ENCODE measurements at places on chromosomes 4 and X.

GRCh38 chr4:10728016-10728415 lies 43.4 kb upstream of the CLNK start:
- no peak for DNase-seq

DNA sequence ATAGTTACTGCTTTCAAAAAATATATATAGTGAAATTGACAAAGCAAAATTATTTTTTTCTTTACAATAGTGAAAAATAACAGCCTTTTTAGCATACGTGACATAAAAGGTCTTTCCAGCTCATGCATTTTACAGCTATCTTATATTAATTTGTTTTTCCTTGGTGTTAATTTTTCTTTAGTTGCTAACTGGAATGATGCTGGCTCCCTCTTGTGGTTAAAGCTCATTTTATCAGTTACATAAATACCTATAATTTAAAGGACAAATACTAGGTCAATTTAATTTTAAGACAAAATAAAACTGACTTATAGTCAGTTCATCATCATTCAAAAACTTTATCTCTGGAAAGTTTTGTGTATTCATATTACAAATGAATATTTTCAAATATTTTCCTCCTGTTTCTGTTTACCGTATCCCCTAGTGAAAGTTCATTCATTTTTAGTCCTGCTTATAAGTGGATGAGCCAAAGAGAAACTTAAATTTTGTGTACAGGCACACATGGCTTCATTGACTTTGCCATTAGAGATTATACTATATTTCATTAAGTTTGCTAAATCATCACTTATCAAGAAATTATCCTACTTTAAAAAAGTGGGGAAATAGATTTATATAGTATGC lies 9.9 kb upstream of the ANAPC4 start:
- DNase-seq, result no peak

- no peak for DNase-seq
Observed at GRCh38 chr4:47598320-47598719, 113.2 kb downstream of the ATP10D start.

DNA sequence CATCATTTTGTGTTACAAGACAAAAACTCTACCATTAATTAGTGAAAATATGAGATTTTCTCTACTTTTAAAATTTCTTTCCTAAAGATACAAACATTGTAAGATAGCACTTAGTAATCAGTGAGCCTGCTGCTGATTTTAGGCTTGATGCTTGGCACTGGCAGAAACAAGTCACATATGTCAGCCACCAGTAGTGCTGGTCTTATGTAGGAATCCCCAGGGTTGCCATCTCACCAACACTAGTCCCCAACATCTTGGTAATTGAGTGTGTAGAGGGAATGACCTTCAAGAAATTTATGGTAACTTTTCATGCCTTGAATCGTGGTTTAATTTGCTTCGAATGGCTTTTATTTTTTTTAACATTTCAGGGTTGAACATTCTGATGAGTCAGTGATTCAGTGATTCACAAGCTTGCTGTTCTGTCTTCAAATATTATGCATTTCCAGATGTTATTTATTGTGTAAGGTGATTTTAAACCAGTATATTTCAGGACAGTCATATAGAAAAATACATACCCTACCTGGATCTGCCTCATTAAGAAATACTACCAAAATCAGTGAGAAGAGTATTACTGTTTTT lies 11.9 kb downstream of the EXOC1 start:
- no peak for DNase-seq

GRCh38 chr4:15690020-15690809 lies 8.6 kb downstream of the FAM200B start:
- no peak for DNase-seq

GRCh38 chr4:153901220-153901619 lies 112.3 kb upstream of the SFRP2 start:
- no peak for DNase-seq

DNA sequence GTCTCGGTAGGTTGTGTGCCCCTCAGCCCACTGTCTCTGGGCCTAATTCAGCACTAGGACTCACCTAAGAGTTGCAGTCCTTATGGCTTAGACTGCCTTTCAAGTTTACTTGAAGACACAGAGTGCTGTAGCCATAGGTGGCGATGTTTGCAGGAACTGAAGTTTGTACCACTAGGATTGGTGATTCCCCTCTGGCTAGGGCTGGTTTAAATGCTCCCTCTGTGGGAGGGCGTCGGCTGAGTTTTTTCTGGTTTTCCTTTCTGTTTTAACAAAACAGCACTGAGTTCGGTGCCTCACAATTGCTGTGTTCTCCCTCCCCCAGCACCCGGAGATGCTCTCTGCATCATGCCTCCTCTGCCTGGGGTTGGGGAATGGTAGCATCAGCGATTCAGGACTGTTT lies 480.9 kb downstream of the PCDH11X start:
- DNase-seq, result no peak

GRCh38 chrX:15864629-15865028 lies 10.0 kb upstream of the AP1S2 start:
- DNase-seq, result no peak

DNA sequence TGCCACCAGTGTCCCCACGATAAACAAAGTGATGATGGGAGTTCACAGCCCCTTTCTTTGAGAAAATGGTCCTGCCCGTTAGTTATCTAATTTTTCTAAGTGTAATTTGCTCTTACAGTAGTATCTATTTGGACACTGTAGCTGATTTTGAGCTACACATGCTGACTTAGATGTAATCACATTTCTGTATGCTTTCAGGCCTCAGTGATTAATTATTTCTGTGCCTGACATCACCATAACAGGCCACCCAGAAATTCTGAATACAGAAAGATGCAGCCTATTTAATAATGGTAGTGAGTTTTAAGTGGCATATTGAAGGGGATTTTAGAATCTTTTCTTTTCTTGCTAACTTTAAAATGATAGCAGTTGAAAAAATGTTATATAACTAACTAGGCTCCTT lies 147.6 kb upstream of the ANXA10 start:
- DNase-seq, result no peak

GRCh38 chrX:71653344-71653743 lies 14.0 kb upstream of the LOC101059915 start:
- DNase-seq, result no peak

DNA sequence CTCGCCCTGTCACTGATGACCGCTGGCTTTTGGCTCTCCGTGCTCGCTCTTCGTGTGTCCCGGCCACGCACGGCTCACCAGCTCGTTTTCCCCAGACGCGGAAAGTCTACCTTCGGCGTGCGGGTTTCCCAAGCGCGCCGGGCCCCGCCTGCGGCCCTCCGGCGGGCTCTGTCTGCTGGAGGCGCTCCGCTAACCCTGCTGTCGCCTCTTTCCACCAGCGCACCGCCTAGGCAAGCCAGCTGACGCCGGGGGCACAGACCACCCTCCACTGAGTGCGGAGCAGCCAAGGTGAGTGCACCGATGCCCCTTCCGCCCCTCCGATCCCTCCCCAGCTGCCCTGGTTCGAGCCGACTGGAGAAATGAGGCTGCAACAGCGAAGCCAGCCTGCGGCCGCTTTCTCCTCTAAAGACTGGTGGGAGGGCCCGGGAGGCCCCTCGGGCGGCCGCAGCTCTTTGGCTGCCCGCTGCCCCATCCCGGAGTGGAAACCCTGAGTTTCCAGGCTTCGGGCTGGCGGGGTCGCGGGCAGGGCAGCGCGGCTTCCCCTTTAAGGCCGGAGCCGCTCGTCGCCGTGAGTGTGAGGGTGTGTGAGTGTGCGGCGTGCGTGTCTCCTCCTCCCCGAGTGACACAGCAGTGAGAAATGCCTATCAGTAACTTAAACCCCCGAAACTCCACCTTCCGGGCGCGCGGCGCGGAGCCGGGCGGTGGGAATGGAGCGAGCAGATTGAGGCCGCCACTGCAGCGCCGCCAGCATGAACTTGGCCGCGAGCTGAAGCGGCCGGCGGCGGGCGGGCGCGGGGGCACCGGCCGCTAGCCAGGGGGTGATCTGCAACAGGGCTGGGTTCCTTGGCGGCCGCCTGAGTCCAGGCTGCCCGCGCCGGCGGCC lies at the start of gene MAMLD1:
Gene MAMLD1 (plus strand): TSS at position 719 of the 883 bp plus-strand sequence. CDS start 82,200 bp downstream, outside the sequence.
- DNase-seq, result peak; percentile 70

GRCh38 chrX:103831803-103832544 lies at the start of gene RAB9B:
Gene RAB9B (minus strand): TSS chrX:103832257. CDS start chrX:103825784, 6,473 bp downstream.
- peak; percentile 31 for DNase-seq

DNA sequence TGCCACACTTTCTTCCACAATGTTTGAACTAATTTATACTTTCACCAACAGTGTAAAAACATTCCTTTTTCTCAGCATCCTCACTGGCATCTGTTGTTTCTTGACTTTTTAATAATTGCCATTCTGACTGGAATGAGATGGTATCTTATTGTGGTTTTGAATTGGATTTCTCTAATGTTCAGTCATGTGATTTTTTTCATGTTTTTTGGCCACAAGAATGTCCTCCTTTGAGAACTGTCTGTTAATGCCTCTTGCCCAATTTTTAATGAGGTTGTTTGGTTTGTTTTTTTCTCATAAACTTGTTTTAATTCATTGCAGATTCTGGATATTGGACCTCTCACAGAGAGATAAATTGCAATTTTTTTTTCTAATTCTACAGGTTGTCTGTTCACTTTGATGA lies 1195.2 kb downstream of the TECRL start:
- DNase-seq, result no peak

GRCh38 chrX:118523920-118524319 lies 28.3 kb downstream of the DOCK11 start:
- DNase-seq, result peak; percentile 50

GRCh38 chr4:98030059-98030458 lies 113.2 kb downstream of the STPG2 start:
- DNase-seq, result no peak

- peak; percentile 50 for DNase-seq
Observed at GRCh38 chr4:107736924-107737448, 17.0 kb upstream of the PAPSS1 start.

DNA sequence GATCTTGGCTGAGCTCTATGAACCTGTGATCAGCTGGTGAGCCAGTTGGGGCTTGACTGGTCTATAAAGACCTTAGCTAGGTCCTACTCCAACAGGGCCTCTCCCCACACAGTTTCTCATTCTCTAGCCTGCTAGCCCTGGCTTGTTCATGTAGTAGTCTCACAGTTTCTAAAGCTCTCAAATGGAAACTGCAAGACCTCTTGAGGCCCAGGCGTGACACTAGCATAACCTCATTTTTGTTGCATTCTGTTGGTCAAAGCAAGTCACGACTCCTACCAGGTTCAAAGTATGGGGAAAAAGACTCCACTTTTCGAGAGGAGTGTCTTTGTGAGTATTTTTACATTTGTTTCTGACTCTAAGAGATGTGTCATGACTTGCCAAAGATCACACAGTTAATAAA lies 50.9 kb downstream of the CEP44 start:
- DNase-seq, result no peak

DNA sequence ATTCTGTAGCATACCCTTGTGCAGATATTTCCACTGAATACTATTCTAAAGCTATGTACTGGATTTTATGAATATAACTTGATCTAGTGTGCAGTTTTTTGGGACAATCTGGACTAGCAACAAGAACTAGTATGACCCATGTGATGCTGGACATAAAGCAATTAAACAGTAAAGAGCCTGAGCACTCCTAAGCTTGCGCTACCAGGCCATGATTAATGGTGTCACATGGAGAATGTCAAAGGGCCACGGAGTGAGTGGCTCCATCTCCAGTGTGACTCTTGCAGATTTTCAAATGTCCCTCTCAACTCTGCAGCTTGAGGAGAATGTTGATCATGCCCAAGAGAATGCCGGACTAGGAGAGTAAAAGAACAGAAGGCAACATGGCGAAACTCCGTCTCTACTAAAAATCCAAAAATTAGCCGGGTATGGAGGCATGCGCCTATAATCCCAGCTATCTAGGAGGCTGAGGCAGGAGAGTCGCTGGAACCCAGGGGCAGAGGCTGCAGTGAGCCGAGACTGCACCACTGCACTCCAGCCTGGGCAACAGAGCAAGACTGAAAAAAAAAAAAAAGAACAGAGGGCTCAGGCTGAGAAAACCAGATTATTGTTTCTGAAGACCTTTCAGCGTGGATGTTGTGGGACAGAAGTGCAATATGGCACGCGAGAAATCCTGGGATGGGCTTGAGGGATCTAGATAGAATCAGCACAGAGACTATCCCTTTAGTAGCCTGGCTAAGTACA lies 45.0 kb downstream of the TIGD2 start:
- DNase-seq, result no peak

- no peak for DNase-seq
Observed at GRCh38 chrX:69290292-69290691, 125.0 kb upstream of the PJA1 start.

GRCh38 chr4:86934147-86934770 lies 552 bp upstream of the AFF1 start:
- peak; percentile 15 for DNase-seq

- DNase-seq, result no peak
Observed at GRCh38 chr4:139331185-139331584, 28.9 kb upstream of the NDUFC1 start.

- DNase-seq, result no peak
Observed at GRCh38 chr4:89152972-89153371, 41.6 kb downstream of the TIGD2 start.

DNA sequence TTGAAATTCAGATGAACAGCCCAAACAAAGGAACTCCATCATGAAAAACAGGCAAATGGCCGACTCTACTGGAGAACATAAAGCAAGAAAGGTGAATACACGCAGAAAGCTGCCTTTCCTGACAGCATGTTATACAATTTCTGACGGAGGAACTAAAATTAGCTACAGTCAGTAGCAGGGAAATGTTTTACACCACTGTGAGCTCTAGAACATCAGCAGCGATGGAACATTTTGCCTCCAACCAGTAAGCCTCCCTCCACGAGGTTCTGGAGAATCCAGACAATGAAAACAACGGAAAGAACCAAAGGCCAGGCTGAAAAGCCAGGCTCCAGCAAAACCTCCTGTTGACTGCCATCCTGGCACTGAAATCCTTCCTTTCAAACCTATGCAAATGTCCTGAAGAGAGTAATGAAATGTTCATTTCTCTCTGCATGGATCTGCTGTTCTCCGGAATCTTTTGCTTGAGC lies 78.9 kb downstream of the IRF2 start:
- no peak for DNase-seq

- no peak for DNase-seq
Observed at GRCh38 chrX:19790829-19791228, 96.6 kb downstream of the SH3KBP1 start.

- no peak for DNase-seq
Observed at GRCh38 chrX:17459008-17459611, 84.1 kb downstream of the NHS start.

GRCh38 chrX:7286168-7286837 lies 138.3 kb upstream of the PUDP start:
- no peak for DNase-seq

- DNase-seq, result no peak
Observed at GRCh38 chr4:111986095-111986494, 159.2 kb upstream of the FAM241A start.

- DNase-seq, result peak; percentile 68
Observed at GRCh38 chr4:37453281-37453998, 208.9 kb downstream of the NWD2 start.

- DNase-seq, result no peak
Observed at GRCh38 chr4:145791988-145792387, 112.0 kb downstream of the C4orf51 start.

DNA sequence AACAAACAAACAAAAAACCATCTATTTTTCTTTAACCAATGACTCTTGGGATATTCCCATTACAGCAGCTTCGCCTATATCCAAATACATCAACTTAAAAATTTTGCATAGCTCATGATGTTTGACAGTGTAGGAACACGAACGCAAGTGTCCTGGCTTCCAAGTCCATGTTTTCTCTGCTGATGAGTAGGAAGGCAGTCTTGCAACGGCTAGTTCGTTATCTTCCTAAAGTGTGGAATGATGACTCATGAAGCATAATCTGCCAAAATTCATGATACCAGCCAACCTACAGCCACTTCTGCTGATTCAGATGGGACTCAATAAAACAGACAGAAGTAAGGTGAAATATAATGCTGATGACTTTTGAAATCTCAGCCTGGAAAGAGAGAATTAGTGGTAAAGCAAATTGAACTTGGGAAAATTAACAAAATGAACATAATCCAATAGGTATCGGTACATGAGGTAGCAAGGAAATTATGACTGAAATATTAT lies 6.4 kb upstream of the SEPTIN11 start:
- no peak for DNase-seq
